ENCODE measurements at places on chromosomes 1 and 21.

DNA sequence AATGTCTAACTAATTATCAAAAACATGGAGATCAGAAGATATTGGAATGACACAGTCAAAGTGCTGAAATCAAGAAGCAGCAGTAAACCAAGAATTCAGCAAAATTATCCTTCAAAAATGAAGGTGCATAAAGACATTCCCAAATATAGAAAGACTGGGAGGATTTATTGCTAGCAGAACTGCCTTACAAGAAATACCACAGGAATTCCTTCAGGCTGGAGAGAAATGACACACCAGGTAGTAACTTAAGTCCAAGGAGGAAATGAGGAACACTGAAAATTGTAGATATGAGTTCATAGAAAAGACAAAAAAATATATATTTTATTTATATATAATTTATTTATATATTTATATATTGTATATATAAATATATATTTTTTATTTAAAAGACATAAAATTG is 217.2 kb downstream of the RPS6KC1 start:
- DNase-seq, result no peak

- DNase-seq, result no peak
Observed at GRCh38 chr1:215584389-215584788, 17.3 kb downstream of the KCTD3 start.

GRCh38 chr21:36321325-36322082 is 1.5 kb downstream of the MORC3 start:
- no peak for DNase-seq

DNA sequence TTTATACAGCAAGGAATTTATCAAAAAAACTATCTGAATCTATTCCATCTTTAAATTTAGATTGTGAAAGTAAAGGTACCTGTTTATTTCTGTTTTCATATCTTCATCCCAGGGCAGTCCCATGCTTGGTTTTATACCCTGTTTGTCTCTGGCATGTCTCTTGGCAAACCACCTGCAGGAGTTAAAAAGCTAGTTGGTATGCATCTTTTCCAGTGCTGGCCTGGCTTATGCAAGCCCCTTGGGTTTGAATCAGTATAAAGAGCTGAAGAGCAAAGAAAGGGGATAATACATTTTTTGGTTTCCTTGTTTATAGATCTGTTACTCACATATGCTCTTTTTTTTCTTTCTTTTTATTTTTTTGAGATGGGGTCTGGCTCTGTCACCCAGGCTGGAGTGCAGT is 37.8 kb downstream of the LRRC8C start:
- no peak for DNase-seq

- no peak for DNase-seq
Observed at GRCh38 chr1:34847094-34847493, 12.5 kb downstream of the SMIM12 start.

DNA sequence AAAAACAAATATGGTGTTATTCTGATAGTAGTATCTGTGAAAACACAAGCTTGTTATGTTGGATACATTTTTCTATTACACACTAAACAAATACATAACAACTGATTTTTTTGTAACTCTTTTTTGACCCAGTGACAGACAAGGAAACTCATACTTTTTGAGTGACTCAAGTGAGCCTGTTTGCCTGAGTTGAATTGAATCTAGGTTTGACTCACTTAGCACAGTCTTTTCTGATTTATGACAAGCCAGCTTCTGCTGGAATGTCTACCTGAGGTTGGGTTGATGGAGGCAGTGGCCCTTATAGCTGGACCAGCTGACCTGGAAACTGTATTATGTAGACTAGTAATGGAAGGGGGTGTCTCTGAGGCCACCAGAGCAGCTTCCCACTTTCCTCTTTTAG is 4.2 kb upstream of the CLCA4 start:
- no peak for DNase-seq

DNA sequence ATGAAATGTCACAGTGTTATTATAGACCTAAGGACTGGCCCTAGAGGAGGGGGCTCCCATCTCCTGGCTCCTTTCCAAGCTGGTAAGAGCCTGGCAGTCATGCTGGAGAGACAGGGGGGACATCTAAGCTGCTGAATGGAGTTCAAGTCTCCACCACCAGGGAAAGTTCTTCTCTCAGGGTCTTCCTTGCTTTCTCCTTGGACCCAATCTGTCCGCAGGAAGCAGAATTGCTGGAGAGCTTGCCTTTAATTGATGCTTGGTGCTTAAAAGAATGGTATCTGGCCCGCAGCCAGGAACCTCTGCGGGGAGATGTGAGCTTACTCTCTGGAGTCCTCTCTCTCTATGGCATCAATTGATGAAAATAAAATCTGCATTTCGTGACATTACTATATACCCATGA is 25.1 kb downstream of the IRF2BP2 start:
- no peak for DNase-seq

- DNase-seq, result no peak
Observed at GRCh38 chr1:91548376-91549040, 47.9 kb downstream of the CDC7 start.

GRCh38 chr1:234841281-234841680 is 231.3 kb upstream of the IRF2BP2 start:
- DNase-seq, result no peak

DNA sequence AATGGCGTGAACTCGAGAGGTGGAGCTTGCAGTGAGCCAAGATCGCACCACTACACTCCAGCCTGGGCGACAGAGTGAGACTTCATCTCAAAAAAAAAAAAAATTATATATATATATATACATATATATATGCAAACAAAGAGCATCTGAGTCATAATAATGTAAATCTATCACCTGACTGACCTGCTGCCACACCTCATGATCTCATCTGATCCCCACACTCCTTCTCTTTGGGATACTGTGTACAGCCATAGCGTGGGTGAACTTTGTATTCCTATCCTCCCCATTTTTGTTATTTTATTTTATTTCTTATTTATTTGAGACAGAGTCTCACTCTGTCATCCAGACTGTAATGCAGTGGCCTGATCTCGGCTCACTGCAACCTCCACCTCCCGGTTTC is 2.6 kb upstream of the HDAC1 start:
- no peak for DNase-seq

DNA sequence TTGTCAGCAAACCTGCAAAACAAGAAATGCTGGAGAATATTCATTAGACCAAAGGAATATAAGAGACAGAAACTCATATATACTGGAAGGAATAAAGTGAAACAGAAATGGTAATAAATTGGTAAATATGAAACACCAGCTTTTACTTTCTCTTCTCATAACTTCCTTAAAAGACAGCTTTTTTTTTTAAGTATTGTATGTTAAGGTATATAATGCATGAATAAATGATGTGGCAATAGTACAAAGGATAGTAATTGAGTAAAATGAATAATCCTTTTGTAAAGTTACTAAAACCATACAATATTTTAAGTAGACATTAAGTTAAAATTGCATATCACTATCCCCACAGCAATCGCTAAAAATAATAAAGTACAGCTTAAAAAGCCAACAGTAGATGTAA is 64.8 kb downstream of the TRIM33 start:
- no peak for DNase-seq

DNA sequence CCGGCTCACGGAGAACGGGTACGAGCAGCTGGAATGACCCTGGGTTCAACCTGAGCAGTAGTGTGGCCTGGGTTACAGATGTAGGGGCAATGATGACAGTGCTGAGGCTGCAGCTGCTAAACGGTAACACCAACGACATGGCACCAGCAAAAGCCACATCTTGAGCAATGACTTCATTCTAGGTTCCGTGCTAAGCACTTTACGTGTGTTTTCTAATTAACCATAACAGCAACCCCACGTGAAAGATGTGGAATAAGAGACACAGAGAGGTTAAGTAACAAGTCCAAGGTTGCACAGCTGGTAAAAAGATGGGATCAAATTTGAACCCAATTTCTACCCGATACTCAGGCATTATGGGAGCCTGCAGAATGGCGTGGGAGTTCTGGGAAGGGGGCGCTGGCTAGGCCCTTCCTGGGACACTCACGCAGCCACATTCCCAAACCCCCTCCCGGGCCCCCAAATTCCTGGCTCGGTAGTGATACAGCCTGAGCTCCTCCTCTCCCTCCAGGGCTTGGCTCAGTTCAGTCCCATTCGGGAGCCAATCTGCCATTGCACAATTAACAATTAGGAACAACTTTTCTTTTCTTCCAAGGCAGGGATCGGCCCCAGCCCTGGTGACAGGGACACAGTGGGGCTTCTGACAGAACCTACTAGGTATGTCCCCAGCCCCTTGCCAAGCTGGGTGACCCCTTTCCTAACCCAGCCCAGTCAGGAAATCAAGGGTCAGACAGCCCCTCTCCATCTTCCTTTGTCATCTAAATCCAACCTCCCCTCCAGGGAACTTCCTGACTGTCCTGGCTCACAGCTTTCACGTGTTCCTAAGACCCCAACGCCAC is 23.8 kb upstream of the ECE1 start:
- DNase-seq, result no peak

DNA sequence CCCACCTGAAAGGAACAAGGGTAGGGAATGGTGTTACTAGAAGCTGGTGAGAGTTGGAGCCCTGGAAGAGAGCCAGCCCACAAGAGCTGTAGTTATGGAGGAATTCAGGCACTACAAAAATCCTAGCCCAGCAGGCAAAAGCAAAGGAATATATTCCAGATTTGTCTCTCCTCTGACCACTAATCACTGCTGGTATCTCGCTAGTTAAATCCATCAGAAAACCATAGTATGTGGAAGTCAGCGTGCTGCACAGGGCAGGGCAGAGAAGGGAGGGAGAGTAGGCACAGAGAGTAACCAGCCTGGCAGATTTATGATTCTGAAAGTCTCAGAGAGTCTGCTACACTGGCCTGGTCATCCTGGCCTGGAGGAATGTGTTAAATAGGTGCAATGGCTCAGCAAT is 88.6 kb downstream of the SELENOF start:
- no peak for DNase-seq

DNA sequence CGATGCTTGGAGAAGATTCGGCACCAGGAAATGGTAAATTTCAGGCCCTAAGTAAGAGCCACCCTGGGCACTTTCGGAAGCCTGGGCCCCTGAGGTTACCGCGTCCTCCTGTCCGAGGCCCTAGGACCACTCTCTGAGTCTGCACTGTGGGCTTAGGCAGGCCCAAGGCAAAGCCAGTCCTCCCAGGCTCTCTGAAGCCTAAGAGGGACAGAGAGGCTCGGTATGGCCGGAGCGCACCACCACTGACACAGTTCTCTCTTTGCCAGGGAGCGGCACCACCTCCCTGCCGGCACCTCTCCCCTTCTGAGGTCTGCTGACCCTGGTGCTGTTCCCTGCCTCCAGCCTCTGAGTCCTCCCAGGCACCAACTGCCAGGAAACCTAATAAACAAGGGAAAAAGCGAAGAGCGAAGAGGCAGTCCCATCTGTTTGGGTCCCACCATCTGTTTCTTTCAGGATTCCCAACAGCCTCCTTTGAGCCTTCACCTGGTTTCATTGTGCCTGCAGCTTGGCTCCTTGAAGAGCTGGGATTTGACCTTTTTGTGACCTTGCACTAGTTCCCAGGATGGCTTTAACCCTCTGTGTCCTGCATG is 57.7 kb downstream of the VWA5B1 start:
- DNase-seq, result no peak

- no peak for DNase-seq
Observed at GRCh38 chr1:175562452-175562851, 180.9 kb downstream of the TNR start.

DNA sequence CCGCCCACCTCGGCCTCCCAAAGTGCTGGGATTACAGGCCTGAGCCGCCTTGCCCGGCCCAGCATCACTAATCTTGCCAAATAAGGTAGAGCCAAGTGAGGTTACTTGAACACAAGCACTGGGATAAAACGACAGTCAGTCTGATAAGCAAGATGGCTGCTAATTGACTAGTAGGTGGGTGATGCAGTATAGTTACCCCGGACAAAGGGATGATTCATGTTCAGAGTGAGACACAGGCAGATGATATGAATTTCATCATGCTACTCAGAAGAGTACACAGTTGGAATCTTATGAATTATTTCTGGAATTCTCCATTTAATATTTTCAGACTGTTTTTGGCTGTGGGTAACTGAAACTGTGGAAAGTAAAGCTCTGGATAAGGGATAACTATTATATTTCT is 178.4 kb downstream of the USP25 start:
- no peak for DNase-seq

- no peak for DNase-seq
Observed at GRCh38 chr1:153389973-153390879, 647 bp downstream of the S100A8 start.

DNA sequence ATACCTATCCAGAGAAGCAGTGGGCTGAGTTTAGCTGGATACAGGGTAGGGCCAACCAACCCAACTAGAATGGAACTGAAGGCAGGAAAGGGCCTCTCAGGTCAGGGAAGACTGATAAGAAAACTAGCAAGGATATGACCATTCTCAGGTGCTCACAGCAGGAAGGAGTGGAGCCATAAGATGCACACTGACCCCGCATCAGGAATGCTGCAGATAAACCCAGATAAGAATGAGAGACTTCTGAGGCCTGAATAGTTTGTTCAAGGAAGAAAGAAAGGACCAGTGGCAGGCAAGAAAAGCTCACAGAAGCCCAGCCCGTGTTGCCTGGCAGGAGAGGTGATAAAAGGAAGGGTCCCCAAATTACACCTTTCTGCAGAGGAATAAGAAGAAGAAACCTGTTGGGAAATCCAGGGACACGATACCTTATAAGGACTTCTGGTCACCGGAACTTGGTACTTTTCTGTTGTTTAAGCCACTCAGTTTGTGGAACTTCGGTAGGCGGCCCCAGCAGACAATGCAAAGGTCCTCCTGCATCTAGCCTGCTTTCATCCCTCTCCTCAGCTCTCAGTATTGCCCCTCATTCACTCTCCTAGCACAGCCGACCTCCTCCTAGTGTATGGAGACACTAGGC is 58.9 kb downstream of the ATP1A1 start:
- no peak for DNase-seq

DNA sequence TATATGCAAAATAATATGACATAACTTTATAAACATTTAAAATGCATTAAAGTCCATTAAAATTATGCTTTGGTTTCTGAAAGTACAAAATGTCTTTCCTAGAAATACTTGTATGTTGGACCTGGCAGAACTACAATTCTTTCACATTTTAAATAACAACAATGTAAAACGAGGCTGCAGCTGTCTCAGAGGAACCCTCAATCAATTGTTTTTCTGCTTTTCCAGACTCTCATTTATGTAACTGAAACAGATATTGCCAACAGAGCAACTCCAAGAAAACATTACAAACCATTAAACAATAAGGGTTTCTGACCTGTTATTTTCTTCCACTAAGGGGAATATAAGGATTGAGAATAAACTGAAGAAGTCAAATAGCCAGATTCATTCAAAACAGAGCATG is 1193.4 kb downstream of the NCAM2 start:
- DNase-seq, result no peak

DNA sequence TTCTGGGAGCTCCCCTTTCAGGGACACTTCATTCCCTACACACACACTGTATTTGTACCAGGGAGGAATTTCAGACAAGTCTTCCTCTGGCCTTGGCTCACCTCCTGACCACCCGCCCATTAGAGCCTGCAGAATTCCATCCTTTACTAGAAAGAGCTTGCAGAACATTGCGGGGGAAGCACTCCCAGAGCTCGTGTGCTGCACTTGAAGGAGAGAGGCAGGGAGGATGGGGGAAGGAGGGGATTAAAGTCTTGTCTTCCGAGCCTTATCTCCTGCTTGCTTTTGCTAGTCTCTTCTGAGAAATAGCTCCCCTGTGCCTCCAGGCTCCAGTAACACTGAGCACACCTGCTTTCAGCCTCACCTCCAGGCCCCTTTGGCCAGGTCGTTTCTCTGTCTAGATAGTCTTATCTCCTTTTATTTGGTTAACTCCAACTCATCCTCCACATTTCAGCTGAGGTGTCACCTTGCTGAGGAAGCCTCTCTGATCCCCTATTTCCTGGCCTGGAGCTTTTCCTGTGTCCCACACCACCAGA is 62.0 kb downstream of the PCNX2 start:
- no peak for DNase-seq

All from stimulated activated CD4-positive, alpha-beta T cell treated with anti-CD3 and anti-CD28 coated beads, Interleukin-4, amount 100 ng/mL, for 1 hour (primary cell).